ENCODE measurements at places on chromosomes 1 and 21.

- peak; percentile 28 for DNase-seq
Observed at GRCh38 chr1:76547916-76548315, 319.4 kb upstream of the ST6GALNAC5 start.

DNA sequence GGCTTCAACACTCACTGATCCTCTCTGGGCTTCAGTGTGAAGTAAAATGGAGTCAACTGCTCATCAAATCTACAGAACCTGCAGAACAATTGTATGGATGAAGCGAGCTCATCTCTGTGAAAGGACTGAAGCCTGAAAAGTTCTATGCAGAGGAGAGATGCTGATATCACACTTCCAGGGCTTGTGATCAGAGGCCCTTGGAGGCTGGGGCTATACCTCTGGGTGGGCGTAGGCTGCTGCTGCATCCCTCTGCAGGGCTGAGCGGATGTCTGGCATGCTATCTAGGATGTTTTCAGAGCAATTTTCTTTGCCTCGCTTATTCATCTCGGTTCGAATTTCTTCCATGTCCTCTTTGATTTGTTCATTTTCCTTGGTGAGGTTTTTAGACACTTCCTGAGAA is 17.6 kb downstream of the OLFML2B start:
- no peak for DNase-seq

- no peak for DNase-seq
Observed at GRCh38 chr1:187041104-187041503, 212.4 kb downstream of the PLA2G4A start.

DNA sequence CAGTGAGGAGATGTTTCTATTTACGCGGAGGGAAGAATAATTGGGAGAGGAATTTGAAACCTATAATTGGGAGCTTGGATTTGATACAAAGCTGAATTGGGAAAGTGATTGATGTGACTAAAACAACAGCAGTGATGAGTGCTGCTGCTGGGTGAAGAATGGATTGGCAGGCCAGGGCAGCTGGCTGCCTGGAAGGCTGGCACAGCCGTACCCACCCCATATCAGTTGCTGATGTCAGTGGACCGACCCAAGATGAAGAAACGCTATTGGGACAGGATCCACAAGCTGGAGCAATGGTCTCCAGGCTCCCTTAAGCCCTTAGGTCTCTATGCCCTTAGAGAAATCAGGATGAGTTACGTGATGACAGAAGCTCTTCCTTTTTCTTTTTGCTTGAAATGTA is 47.4 kb downstream of the GRIK1 start:
- DNase-seq = no peak

- no peak for DNase-seq
Observed at GRCh38 chr1:9314111-9314510, 21.4 kb downstream of the SPSB1 start.

DNA sequence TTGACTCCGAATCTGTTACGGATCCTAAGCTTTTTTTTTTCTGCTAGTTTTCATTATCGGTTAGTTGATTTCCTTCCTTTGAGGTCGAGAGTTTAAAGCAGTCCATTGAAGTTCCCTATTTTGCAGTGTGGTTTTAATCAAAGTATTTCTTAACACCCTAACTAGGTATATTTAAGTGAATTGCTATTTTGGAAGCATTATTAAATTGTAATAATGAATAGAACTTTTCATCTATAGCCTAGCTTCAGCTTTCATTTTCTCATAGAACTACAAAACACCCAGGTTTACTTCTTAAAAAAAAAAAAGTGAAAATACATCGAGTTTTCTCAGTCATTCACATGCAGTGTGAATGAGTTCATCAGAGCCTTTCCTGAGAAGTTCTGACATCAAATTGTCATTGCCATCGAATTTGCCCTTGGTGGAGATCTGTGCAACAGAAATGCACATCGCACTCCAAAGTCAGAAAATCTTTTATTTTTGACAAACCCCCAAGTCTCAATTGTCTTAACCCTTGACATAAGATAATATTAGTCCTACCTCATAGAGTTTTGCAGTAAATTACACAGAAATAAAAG is 1.1 kb upstream of the LBR start:
- no peak for DNase-seq

GRCh38 chr1:185474440-185475149 is 157.6 kb upstream of the IVNS1ABP start:
- DNase-seq = no peak

GRCh38 chr1:201703621-201704438 is 125.1 kb upstream of the IPO9 start:
- peak; percentile 78 for DNase-seq

DNA sequence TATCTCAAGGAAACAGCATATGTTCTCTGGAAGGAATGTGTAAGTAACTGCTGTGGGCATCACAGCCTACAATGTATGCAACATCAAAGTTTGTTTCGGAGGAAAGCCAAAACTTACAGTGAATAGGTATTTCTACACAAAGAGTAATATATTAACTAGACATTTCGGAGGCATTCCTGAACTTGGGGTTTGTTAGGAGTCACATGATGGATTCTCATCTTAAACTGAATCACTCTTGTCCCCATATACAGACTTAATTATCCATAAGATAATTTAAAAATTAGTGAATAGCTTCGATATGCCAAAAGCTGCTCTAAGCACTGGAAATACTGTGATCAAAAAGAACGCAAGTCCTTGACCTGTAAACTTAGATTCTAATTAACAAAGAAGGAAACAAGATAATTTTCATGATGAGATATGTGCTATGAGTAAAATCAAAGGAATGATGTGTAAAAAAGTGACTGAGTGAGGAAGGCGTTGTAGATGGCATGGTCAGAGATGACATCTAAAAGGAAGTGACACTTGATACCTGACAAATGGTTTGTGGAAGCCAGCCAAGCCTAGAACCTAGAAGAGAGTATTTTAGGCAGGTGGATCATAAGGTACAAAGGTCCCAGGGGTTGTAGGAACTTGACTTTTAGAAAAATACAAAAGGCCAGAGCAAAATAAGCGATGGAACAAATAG is 273.1 kb downstream of the MRPL39 start:
- DNase-seq = no peak

DNA sequence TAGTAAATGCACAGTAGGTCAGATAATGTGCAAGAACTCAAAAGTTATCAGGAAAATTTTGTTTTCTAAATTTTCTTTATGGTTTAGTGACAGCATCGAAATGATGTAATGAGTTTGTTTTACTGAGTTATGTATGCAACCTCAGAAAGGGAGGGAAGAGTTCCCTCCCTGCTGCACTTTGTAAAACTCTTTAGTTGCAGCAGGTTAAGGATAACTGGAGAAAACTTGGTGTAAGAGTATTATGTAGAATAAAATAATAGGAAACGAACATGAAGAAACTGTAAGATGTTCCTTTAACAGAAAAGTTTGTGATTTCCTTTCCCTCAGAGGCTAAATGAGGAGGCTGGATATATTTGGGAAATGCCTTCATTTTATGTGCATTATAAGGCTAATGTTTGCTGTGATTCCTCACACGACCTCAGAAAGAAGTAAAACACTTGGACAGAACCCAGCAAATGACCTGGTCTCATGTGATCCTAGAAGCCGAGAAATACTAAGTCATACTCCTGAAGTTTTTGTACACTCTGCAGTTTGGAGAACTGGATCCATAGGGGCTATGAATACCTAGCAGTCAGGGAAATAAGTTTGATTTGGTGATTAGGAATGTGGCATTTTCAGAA is 35.4 kb downstream of the ADGRL2 start:
- DNase-seq = no peak

- DNase-seq = no peak
Observed at GRCh38 chr1:31799196-31799894, 16.5 kb downstream of the SPOCD1 start.

GRCh38 chr1:151958959-151959358 is 34.7 kb downstream of the S100A10 start:
- no peak for DNase-seq

DNA sequence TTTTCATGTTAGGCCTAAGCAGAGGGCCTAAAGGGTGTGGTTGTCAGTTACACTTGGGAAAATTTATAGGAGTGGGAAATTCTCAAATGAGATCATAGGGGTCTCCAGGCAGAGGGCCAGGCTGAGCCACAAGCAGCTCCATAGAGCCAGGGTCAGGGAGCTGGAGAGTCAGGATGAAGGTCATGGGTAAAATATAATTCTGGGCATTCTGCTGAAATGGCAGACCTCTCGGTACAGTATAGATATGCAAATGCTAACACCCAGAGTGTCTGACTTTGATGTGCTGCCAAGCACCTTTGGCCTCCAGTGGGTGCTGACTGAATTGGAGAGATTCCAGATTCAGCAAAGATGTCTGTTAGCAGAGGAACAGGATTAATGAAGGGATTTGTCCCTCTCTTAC is 40.1 kb downstream of the DNM3 start:
- DNase-seq = no peak

- no peak for DNase-seq
Observed at GRCh38 chr1:23825762-23826522, 713 bp upstream of the HMGCL start.

DNA sequence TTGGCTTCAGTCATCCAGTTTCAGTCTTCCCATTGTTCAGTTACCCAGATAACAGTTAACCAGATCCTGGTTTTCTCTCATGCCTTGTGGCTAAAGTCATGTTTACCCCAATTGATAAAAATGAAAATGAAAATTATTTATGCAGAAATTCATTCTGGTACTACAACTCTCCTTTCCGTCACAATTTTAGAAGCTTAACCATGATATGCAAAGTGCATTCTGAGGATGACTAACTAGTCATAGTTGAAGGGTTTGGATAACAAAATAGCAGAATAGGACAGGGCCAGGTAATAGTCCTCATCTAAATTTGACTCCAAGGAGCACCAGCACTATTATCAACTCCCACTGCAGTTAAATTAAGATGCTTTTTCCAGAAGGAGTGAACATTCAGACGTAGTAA is 94.7 kb downstream of the NTMT2 start:
- DNase-seq = no peak

- no peak for DNase-seq
Observed at GRCh38 chr1:182630586-182630985, 26.4 kb upstream of the RGS16 start.

DNA sequence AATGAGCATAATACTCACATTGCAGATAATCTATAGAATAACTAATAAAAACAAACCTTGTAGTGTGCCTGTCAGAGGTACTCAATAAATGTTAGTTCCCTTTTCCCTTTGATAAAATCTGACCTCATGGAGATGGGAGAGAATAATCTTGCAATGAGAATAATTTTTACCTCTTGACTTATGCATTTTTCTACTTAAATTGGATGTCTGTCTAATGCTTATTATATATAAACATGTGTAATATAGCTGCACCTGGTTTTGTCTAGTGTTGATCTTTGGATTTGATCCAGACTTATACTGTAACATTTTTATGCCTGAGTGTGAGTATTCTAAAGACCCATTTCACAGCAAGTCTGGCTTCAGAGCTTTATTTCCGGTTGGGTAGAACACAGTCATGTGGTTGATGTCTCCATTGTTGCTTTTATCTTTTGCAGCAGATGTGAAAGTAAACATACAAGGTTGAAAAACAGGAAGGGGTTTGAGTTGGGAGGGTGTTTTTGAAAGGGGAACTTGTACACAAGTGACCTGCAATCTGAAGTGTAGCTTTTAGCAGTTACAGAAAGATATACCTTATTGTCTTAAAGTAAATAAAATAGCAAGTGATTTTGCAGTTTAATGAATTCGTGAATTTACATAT is 12.4 kb downstream of the EPB41 start:
- DNase-seq = peak; percentile 33

DNA sequence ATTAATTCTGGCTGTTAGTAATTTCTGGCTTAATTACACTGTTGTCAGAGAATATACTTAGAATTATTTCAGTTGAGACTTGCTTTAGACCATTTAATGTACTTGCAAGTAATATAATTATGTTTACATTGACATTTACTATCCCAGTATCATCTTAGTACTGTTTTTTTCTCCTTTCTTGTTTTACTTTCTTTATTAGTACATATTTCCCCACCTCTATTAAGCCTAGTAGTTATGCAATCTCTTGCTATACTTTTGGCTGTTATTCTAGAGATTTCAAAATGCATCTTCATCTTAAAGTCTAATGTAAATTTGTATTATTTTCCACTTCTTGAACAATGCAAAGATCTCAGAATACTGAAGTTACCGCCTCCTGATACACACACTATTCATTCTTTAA is 24.4 kb downstream of the BRWD1 start:
- DNase-seq = no peak

- no peak for DNase-seq
Observed at GRCh38 chr1:46969014-46969619, 27.8 kb upstream of the CYP4A11 start.

Data from NCI-H146 (cell line).